ENCODE measurements at places on chromosomes 12 and 14.

- no peak for DNase-seq
Measured at GRCh38 chr12:7143564-7143963, 13.4 kb downstream of the CLSTN3 start.

- DNase-seq = no peak
Measured at GRCh38 chr14:49052521-49052920, 533.7 kb downstream of the RPS29 start.

DNA sequence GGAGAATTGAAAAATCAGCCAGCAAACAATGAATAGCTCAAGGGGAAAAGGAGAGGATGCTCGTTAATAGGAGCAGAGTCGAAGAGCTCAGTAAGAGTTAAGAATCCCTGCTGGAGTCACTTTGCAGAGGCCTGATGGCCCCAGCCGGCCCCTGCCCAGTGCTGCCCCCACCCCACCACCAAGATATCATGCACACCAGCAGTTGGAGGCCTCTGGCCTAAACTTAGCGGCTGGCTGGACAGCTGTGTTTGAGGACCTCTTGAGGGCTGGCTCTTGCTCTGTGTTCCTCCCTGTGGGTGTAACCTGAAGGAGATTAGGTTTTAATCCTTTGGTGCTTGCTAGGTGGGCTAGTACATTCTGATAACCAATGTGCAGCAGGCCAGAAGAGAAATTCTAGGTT lies 142.0 kb downstream of the PLXNC1 start:
- no peak for DNase-seq

- no peak for DNase-seq
Measured at GRCh38 chr14:88975043-88975830, 150.8 kb downstream of the TTC8 start.

Data from hematopoietic multipotent progenitor cell treated with erythropoietin and hydrocortisone succinate and interleukin-3 and kit ligand, for 6 days (in vitro differentiated cells).